Fibroblast of the aortic adventitia (primary cell): ENCODE measurements at places on chromosomes 5 and 9.

DNA sequence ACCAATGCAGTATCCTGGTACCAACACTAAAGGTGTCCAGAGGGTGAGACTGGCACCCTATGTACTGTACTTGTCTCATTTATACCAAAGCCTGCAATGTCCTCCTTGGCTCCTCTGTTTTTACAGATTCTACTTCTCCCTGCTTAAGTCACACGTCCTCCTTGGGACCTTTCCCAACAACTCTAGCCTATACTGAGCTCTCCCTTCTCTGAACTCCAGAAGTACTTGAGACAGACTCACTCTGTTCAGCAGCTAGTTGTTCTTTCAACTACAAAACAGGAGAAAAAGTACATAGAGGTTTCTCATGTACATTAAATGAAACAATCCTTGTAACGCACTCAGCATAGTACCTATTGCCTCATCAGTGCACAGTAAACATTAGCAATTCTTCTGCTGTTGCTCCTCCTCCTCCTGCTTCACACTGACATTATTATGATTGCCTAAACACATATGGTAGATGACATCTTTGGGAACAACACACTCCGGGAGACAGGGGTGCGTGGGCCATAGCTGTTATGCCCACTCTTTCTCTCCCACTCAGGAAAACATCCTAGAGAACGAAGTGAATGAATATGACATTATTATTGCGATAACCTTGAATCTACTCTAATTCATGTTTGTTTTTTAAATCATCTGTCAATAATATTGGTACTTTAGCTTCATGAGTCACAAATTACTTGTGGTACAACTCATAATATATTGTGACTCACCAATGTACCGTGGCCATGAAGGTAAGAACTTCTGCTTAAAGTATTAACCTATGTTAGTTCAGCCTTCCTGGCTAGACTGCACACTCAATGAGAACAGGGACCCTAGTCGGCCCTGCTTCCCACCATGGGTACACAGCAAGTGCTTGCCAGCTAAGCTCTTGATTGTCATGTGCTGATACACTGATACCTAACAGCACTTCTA is 180.3 kb upstream of the ADRA1B start:
- no peak for DNase-seq

DNA sequence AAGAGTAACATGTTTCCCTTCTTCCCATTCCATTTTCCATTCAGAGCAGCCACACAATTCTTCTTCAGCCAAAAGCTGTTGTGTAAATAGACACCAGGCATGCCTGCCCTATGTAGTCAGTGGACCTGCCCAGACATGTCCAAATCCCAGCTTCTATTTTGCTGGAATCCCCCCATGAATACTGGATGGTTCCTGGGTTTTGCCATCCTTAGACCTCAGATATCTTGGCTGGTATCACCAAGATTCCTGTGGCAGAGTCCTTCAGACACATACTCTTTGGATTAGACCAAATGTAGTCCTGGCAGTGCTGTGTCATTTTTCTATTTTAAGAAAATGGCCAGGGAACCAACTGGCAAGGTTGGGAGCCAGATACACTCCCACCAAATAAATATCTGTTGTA is 10.3 kb downstream of the FST start:
- peak; percentile 95 for DNase-seq

DNA sequence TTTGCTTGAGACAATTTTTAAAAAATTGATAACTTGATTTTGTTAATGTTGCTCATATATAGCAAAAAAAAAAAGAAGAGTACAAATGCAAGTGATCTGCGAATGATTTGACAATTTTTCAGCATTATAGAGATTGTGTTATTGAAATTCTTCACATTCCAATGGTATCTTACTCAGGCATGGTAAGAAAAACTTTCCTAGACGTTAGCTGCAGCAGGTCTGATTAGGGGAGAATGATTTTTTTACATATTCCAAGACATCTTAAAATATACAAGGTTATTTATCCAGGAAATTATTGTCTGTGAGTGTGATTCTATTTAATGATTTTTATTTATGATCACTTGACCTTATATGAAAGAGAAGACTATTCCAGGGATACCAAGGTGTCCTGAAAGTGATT is 361.9 kb downstream of the MAT2B start:
- peak; percentile 79 for DNase-seq

GRCh38 chr9:87606841-87607521 is 109.3 kb downstream of the DAPK1 start:
- DNase-seq: peak; percentile 84

DNA sequence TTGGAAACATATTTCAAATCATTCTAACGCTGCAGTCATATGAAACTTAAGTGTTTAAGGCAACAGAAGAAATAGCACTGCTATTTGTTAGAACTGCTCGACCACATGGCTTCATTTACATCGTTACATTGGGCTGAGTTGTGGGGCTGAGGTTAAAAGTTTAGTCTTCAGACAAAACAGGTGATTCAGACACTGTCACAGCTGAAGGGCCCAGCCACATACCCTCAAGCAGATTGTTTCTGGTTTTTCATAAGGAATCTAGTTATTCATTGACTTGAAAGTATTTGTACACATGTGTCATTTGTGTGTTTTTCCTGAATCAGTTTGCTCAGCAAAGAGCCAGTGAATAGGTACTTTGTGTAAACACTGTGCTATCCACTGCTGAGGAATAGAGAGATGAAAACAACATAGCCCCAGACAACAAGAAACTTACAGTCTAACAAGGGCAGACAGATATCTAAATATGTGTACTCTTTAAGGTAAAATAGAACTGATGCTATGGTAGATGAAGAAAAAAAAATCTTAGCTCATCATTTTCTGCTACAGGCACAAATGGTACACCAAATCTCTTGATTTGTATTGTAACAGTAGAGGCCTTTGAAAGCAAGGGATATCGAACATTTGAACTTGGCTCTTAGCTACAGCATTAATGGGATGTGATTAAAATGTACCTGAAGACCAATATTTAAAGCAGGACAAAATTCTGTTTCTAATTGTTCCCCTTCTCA is 357.6 kb upstream of the RPS23 start:
- peak; percentile 69 for DNase-seq

DNA sequence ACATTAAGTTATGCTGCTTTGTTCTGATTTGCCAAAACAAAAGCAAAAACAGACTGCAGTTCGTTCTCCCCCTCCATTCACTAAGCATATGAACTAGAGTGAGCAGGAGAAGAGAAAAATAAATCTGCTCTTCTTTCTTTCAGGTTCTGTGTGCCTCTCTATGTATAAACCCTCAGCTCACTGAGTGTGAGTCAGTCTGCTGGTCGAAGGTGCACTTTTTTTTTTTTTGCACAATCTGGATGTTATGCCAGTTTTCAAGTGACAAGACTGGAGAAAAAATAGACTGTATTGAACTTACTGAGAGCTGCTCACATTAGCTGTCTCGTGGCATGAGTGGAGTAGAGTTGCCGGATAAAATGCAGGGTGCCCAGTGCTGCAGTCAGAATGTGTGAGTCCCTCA is 244.6 kb upstream of the ATP10B start:
- DNase-seq: no peak

DNA sequence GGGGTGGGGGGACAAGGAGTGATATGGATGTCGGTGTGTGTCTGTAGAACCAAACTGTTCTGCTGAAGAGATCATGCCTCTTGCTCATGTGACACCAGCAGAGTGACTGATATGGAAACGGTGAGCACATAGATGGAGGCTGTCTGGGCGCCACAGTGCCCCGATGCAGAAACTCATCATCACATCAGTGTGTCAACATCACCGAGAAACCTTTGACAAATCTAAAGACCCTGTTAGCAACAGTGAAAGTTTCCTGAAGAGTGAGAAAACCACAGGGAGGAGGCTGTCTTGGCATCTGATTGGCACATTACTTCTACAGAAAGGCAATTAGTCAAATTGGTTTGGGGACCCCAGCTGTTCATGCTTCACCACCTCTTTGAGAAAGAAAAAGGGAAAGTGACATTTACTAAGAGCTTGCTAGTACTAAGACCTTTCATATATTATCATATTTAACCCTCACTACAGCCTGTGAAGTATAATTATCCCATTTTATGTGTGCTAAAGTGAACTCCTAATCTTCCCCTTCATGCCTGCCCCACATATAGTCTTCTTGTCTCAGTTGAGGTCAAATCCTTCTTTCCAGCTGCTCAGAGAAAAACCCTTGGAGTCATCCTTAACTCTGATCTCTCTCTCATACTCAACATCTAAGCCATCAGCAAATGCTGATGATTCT is 25.6 kb downstream of the CSF2 start:
- no peak for DNase-seq

- DNase-seq: peak; percentile 35
Observed at GRCh38 chr9:129145316-129145715, 32.7 kb downstream of the IER5L start.

DNA sequence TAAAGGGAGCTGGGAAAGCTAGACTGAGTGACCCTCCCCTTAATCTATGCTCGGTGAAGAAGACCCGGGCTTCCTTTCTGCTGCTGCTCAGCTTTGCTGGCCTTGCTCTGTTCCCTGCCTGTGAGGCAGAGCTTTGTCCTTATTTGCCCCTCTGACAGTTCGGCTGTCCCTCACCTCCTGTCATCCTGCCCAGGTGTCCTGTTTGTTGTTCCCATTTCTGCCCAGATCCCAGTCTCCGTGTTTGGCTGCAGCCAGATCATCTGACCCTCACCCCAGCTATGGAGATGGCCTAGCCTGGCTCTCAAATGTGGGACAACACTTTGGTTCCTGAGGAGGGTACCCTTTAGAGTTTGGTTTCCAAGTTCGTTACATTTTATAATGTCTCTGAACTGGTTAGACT is 20.2 kb downstream of the OTULIN start:
- no peak for DNase-seq

- DNase-seq: no peak
Observed at GRCh38 chr5:178222292-178222691, 10.3 kb downstream of the PHYKPL start.

GRCh38 chr5:96320797-96321196 is 112.3 kb downstream of the PCSK1 start:
- DNase-seq: no peak

DNA sequence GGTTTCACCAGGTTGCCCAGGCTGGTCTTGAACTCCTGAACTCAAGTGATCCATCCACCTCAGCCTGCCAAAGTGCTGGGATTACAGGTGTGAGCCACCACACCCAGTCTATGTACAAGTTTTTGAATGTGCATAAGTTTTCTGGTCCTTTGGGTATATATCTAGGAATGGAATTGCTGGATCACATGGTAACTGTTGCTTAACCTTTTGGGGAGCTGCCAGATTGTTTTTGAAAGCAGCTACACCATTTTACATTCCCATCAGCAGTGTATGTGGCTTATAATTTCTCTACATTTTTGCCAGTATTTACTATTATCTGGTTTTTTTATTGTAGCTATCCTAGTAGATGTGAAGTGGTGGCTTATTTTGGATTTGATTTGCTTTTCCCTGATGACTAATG is 8.9 kb upstream of the LNPEP start:
- DNase-seq: peak; percentile 56

DNA sequence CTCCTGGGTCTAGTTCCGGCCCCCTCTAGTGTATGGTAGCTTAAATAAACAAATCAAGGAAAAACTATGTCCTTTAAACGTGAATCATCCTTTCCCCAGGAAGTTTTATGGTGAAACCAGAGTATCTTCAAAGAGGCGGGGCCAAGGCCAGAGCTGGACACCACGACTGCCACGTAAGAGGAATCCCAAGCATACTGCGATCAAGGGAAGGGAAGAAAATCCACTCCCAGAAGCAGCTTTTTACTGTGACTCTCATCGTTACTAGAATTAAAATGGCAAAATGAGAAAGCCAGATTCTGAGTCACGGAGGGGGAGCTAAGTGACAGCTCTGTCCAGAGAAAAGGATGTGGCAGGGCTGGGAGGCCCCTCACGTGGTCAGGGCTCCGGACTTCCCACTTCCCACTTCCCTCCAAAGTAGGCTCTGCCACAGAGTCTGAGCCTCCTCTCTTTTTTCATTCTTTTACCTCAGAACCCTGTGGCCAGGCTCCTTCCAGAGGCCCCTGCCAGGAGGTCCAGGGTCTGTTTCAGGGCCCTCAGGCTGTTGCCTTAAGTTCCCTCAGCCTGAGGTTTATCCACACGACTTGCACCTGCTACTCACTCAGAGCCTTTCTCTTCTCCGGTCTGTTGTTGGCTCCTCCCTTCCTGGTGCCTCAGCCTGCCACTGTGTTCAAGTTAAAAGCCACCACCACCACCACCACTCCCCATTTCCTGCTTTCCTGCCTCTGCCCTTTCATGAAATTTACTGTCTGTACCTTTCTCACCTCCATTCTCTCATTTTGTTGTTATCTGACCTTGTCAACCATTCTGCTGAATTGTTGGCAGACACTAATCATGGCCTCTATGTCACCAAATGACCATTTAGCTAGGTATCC is 1.4 kb upstream of the GLRX start:
- DNase-seq: peak; percentile 92

DNA sequence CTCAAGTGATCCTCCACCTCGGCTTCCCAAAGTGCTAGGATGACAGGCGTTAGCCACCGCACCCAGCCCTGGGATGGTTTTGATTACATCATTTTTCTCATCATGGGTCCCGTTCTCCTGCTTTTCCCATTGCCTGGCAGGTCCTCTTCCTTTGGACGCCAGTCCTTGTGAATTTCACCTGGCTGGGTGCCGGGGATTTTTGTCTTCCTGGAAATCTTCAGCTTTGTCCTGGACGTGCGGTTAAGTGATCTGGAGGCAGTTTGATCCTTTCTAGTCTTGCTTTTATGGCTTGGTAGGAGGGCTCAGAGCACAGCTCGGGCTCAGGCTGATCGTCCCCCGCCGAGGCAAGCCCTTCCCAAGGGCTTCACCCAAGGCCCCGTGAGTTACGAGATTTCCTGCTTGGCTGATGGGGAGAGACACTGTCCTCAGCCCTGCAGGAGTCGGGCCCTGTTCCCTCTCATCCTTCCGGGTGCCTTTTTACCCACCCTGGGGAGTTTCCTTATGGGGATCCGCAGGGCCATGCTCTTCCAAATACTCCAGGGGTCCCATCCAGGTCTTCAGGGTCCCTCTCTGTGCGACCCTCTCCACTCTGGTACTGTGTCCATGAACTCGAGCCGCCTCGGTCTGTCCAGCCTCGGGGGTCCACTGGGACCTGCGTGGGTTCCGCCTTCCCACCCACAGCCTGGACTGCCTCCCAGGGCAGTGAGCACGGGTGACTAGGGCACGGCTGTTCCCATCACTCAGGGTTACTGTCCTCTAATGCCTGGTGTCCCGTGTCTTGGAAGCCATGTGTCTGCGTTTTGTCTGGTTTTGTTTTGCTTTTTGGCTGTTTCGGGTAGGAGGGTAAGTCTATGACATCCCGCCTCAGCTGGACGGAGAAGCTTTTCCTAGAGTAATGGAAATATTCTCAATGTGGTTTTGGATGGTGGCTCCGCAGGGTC is 22.3 kb upstream of the EGFL7 start:
- no peak for DNase-seq

DNA sequence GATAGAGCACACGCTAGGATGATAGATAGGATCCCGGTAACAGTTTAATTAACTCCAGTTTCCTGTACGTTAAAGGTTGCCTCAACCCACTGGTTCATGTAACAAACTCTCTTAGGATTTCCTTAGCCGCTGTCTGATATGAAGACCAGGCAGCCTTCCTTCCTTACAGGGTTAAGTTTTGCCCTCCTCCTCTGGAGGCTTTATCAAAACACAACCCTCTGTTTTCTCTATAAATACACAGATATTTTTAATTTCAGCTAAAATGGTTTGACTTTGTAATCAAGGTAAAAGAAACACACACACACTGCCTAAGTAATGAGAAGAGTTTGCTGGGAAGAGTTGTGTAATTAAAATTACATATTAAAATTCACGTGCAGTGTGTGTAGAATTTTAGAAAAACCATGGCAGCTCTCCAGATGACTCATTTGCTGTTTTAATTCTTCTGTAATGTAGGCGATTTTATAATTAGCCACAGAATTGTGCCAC is 369.8 kb downstream of the CSNK1G3 start:
- DNase-seq: peak; percentile 5

GRCh38 chr9:14068690-14069089 is 245.3 kb downstream of the NFIB start:
- DNase-seq: no peak

- DNase-seq: no peak
Observed at GRCh38 chr5:108743846-108744245, 3.9 kb upstream of the FER start.
